ENCODE measurements at places on chromosomes 3 and 15.
A peak's percentile ranks its signal among the peaks of the same experiment; 100 is the strongest.

GRCh38 chr3:81699536-81700320, 61.7 kb downstream of the GBE1 start:
- no peaks in the 10 kb centered on the region for H3K4me1 ChIP-seq
- H3K36me3 ChIP-seq, result peaks cover 4% of the 10 kb centered on the region
- no peak overlapping the region for H3K27ac ChIP-seq
- no peak for DNase-seq
- H3K4me3 ChIP-seq, result no peak overlapping the region

GRCh38 chr3:152071924-152072323, 196.8 kb upstream of the MBNL1 start:
- H3K27me3 ChIP-seq, result peaks cover 2% of the 10 kb centered on the region
- no peak overlapping the region for H3K27ac ChIP-seq
- H3K36me3 ChIP-seq, result no peaks in the 10 kb centered on the region
- no peaks in the 10 kb centered on the region for H3K4me1 ChIP-seq
- DNase-seq, result no peak

GRCh38 chr3:196941729-196942225, 551 bp downstream of the NCBP2 start:
- no peak for DNase-seq
- H3K4me1 ChIP-seq, result peaks cover 4% of the 10 kb centered on the region
- peak overlapping the region; percentile 70 for H3K27ac ChIP-seq
- H3K27me3 ChIP-seq, result no peaks in the 10 kb centered on the region

- H3K4me1 ChIP-seq, result peaks cover 4% of the 10 kb centered on the region
- no peak overlapping the region for H3K27ac ChIP-seq
- H3K27me3 ChIP-seq, result no peaks in the 10 kb centered on the region
- no peak overlapping the region for H3K4me3 ChIP-seq
- no peaks in the 10 kb centered on the region for H3K36me3 ChIP-seq
These were observed 103.8 kb downstream of the FBLN2 start for GRCh38 chr3:13652728-13653127.

- no peak overlapping the region for H3K4me3 ChIP-seq
- no peak overlapping the region for H3K27ac ChIP-seq
- no peaks in the 10 kb centered on the region for H3K36me3 ChIP-seq
- H3K4me1 ChIP-seq, result no peaks in the 10 kb centered on the region
These were observed 12.9 kb upstream of the FAM3D start for GRCh38 chr3:58679446-58679845.

GRCh38 chr3:184099806-184100686, 3.2 kb downstream of the HTR3E start:
- no peak for DNase-seq
- H3K36me3 ChIP-seq, result no peaks in the 10 kb centered on the region
- H3K27ac ChIP-seq, result no peak overlapping the region
- H3K27me3 ChIP-seq, result no peaks in the 10 kb centered on the region
- H3K4me1 ChIP-seq, result no peaks in the 10 kb centered on the region
- H3K4me3 ChIP-seq, result no peak overlapping the region

GRCh38 chr3:57068437-57069089, 8.1 kb downstream of the SPATA12 start:
- H3K27me3 ChIP-seq, result no peaks in the 10 kb centered on the region
- peak overlapping the region; percentile 84 for H3K27ac ChIP-seq
- DNase-seq, result peak; percentile 78

DNA sequence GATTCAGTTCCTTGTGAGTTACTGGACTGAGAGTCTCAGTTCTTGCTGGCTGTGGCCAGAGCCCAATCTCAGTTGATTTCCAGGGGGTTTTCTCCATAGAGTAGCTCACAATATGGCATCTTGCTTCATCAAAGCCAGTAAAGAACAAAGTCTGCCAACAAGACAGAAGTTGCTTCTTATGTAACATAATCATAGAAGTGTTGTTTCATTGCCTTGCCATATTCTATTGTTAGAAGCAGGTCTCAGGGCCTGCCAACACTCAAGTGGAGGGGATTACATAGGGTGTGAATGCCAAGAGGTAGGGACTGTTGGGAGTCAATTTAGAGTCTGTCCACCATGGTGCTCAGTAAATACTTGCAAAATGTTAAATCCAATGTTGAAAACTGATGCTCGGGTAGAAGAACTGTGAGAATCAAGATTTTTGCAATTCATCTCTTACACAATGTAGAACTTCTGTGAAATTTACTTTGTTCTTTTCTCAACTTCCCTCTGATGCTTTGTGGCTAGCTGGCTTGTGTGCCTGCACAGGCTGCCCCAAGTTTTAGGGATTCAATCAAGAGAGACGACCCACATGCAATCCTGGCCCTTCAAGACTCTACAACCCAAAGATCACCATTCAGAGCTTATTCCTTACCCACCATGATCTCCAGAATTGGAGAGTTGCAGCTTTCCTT, 13.3 kb upstream of the PXYLP1 start:
- no peak overlapping the region for H3K4me3 ChIP-seq
- no peak overlapping the region for H3K27ac ChIP-seq
- no peaks in the 10 kb centered on the region for H3K36me3 ChIP-seq
- DNase-seq, result no peak
- H3K27me3 ChIP-seq, result no peaks in the 10 kb centered on the region

DNA sequence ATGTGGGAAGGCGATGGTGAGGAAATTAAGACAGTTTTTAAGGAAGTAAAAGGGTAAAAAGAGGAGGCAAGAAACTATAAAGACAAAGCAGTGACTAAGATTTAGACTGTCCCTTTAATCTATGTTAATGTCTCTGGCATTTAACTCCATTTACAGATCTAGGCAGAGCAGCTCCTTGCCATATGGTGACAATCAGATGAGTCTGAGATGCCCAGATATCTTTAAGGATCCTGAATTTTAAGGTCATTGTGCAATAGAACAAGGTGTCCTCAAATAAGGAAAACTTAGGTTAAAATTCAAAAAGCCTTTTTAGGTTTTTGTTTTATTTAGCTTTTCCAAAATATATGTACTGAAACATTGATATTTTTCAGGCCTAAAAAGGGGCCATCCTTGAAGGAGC, 24.1 kb downstream of the RASGRP1 start:
- H3K4me3 ChIP-seq, result no peak overlapping the region
- no peaks in the 10 kb centered on the region for H3K4me1 ChIP-seq
- no peak overlapping the region for H3K27ac ChIP-seq
- DNase-seq, result no peak
- no peaks in the 10 kb centered on the region for H3K36me3 ChIP-seq

DNA sequence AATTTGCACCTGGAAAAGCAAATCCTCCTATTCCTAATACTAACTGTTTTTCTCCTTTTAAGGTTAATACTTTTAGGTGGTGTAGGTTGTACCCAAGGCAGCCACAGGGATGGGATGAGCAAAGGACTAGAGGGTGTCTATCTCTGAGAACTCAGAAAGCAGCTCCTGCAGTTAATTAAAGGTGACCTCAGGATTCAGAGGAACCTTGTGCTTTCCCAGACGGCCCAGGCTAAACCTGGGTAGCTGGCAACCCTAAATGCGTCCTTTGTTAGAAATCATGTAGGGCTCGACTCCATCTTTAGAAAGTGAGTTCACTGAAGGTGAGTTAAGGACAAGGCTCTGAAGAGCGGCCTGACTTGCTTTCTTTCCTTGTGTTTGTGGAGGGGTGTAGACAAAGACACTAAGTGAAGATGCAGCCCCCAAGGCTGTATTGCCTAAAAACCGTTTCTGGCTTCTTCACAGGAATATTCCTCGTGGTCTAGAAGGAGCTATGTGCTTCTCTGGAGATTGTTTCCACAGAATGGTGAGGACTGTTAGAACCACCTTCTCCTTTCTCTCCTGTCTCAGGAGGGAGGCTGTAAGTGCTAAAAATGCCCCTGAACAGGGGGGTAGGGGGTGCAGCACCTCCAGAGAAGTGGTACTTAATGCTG, 14.9 kb downstream of the FNDC3B start:
- H3K4me1 ChIP-seq, result peaks cover 23% of the 10 kb centered on the region
- peak overlapping the region; percentile 1 for H3K27ac ChIP-seq
- no peak overlapping the region for H3K4me3 ChIP-seq
- no peak for DNase-seq

DNA sequence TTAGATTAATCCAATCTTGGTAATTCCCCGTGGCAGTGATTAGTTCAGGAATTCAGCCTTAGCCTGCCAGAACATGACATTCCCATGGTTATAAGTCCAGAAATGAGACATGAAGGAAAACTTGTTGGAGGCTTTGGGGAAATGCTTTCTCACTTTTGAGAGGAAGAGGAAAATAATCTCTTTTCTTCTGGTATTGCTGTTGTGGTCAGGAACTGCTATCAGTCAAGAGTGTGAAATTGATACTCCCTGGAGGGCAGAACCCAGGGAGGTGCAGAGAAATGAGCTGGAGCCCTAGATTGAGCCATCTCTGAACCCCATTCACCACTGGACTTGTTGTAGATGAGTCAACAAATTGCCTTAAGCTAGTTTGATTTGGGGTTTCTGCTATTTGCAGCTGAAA, 38.6 kb upstream of the APH1B start:
- peak; percentile 77 for DNase-seq
- no peaks in the 10 kb centered on the region for H3K36me3 ChIP-seq
- no peak overlapping the region for H3K4me3 ChIP-seq
- peaks cover 56% of the 10 kb centered on the region for H3K4me1 ChIP-seq
